ENCODE measurements at places on chromosomes 12 and 14.

DNA sequence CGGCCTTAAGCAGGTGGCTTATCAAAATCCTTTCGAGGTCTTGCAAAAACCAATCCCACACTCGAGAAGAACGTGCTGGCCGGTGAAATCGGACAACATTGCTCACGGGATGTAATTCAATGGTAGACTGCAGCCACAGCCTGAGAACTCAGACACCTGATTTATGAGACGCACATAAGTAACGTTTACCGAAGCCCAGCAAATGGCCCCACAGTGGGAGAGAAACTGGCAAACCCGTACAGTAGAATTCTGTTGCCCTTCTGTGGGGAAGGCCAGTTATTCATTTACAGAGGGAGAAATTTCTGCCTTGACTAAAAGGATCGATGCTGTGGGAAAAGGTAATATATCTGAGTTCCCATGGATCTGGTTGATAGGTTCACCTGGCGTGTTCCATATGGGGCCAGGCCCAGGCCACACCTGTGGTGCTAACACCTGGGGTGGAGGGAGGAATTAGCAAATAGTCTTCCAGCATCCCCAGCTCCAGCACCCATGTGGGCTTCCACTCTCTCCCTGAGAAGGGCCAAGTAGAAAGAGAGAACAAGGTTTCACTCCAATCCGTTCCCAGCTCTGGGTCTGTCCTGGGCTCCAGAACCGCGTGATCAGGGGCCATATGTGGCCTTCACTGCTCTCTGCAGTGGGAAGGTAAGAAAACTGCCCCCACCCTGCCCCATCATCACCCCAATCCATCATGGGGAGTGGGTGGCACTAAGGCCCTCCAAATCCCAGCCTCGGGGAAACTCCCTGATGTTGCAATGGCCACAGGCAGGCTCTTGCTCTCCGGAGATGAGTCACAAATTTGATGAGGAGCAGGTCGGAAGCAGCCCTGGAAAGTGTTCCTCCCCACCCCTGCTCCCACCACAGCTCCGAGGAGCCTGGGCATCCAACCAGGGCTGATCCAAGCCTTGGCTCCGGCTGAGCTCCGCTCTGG lies 12.7 kb downstream of the BDKRB1 start:
- no peak for DNase-seq

DNA sequence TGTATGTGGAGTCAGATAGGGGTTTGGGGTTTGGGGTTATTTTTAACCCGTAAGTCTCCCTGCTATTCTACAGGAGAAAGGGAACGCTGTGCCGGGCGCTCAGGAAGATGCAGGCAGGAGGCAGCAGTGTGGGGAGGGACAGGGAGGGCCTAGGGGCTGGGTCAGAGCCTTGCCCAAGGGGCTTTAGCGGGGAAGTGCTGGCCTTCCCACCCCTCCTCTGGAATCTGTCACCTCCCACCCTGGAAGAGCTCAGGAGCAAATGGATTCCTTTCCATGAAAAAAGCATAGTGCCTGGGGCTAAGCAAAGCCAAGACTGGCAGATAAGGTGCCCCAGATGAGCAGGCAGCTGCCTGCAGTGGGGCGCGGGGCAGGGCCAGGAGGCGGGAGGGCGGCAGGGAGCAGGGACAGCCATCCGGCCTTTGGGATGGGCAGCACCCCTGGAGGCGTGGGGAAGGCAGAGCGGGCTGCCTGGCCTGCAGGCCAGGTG lies 7.3 kb upstream of the INF2 start:
- DNase-seq = no peak

DNA sequence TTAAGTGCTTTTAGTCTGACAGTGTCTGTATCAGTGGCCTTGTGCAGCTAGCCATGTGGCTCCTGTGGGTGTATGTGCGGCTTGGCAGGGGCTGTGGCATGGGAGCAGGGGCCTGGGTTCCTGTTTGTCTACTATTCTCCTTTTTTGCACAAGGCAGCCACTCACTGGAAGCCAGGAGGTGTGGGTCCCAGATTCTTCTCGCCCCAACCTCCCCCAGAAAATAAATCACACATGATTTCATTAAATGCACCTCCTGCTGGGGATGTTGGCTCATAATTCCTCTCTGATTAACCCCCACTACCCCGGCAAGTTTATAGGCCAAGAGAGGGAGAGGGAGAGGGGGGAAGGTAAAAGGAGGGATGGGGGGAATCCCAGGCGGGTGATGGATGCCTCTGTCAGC lies 17.6 kb downstream of the CALCOCO1 start:
- DNase-seq = no peak

- DNase-seq = no peak
Observed at GRCh38 chr12:19527866-19528265, 88.6 kb downstream of the AEBP2 start.

DNA sequence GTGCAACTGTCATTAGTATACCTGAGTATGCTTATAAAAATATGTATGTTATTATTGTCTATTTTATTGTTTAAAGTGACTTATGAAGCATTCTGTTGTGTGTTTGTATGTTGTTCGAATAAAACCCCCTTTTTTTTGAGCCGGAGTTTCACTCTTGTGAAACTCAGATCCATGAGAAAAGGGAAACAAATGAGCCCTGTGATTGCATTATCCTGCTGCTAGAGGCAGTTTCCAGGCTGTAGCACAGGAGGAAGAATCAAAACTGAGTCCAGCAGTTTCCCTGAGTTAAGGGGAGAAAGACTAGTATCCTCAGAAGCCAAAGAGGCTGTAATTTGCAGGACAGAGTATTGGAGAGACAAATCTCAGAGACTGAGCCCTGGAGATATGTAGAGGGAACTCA lies 12.5 kb downstream of the SGPP1 start:
- no peak for DNase-seq

DNA sequence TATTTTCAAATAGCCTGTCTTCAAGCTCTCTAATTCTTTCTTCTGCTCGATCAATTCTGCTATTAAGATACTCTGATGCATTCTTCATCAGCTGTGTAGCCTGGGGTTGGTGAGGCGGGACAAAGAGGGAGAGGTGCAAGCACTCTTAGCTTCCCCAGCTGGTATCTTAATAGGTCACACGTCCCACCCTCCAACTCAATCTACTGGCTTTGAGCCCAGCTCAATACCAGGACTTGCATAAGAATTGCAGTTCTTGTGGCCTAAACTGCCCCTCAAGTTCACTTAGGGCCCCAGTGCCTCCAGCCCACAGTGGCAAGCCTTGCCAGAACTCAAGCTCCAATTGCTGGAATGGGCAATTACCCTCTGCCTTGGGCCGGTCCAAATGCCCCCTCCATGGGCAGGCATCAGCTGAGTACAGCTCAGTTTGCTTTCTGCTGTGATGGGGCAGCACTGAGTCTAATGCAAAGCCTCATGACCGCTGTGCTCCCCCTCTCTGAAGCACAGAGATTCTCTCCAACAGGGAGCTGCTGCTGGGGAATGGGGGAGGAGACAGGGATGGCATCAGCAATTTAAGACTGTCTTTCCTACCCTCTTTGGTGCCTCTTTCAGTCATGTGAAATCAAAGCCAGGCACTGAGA lies 5.6 kb upstream of the SPATA7 start:
- DNase-seq = no peak

- no peak for DNase-seq
Observed at GRCh38 chr12:90280564-90281058, 572.0 kb upstream of the ATP2B1 start.

GRCh38 chr12:19480459-19480858 lies 41.2 kb downstream of the AEBP2 start:
- no peak for DNase-seq

DNA sequence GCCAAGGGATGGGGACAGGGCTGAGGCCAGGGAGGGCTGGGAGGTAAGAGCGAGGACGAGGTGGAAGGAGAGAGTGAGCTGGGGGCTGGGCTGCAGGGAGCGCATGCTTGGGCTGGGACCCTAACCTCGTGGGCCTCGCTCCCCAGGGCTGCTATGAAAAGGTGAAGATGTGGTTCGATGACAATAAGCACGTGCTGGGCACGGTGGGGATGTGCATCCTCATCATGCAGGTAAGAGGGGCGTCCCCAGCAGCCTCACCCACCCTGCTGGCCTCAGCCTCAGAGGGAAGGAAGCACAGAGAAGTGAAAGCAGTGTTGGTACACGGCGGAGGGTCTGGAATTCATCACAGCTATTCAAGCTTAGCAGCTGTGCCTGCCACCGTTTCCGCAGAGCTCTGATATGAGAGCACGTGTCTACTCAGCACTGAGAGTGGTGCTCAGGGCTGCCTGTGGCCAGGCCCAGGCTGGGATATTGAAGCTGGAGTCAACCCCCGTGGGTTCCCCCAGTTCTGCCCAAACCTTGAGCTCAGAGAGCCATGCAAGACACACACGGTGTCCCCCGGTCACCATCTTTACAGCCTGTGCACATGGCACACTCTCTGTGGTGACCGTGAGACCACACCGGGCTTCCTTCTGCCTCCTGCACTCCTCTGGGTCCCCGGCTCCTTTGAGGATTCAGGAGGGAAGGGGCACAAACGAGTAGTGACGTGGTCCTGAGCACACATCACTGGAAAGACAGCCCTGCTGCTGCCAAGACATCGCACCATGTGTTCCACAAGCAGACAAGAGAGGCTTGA lies 204.6 kb downstream of the TSPAN9 start:
- DNase-seq = no peak

- no peak for DNase-seq
Observed at GRCh38 chr12:54641554-54641953, 6.6 kb downstream of the DCD start.

DNA sequence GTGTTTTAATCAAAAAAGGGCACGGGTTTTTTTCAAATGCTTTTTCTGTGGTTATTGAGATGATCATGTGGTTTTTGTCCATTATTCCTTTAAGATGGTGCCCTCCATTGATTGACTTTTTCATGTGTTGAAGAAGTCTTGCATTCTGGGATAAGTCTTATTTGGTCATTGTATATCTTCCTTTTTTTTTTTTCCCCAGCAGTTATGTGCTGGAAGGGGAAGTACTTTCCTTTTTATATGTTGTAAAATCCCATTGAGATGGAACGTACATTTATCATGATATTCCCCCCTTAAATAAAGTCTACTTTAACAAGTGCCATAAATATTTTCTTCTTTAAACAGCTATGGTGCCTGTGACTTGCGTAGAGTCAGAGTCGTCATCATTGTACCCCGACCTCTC lies 24.8 kb upstream of the MUCL1 start:
- no peak for DNase-seq

GRCh38 chr14:35088514-35088913 lies 33.3 kb downstream of the PPP2R3C start:
- DNase-seq = no peak

GRCh38 chr14:102923925-102924486 lies 1.5 kb downstream of the AMN start:
- DNase-seq = no peak

DNA sequence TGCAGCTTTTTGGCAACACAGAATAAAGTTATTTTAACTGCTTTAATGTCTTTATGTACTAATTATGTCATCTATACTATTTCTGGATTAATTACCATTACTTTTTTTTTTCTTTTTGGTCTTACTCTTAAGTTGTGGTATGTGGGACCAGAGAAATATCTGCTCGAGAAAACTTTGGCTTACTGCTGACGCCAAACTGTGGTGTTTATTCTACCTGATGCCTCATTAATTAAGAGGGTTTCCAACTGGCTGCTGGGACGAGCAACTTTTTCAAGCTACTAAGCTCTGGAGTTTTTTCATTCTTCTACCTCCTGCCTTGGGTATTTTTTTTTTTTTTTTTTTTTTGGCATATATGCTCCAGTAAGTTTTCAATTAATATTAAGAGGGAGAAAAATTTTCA lies 1257.5 kb downstream of the FSCB start:
- no peak for DNase-seq

- DNase-seq = peak; percentile 89
Observed at GRCh38 chr12:121579981-121580868, 598 bp downstream of the KDM2B start.

DNA sequence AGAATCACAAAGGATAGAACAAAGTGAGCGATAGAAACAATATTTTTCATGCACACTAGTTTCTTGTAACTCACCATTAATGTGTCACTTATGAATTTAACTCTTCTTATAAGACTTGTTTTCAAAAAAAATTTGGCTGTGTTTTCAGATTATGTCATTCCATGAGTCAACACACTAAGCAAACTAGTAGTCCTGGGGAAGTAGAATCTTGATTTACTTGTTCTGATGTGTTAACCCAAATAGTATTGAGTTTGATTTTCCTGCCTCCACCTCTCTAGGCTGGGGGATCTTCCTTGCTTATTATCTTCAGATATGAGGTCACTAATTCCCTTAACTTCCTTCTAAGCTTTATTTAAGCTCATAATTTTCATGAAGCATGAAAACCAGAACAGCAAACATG lies 151.0 kb upstream of the SEL1L start:
- no peak for DNase-seq

DNA sequence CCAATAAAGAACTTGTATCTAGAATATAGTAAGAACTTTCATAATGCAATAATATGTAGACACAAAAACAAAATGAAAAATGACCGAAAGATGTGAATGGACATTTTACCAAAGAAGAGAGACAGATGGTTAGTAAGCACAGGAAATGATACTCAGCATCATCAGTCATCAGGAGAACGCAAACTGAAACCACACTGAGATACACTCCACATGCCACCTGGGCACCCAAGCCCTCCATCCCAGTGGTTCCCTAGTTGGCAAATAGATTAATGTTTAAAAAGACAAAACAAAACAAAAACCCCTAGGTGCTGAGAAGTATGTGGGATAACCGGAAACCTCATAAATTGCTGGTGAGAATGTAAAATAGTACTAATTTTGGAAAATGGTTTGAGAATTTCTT lies 26.8 kb upstream of the VPS33A start:
- DNase-seq = no peak

GRCh38 chr14:24954037-24954699 lies 95.8 kb downstream of the STXBP6 start:
- DNase-seq = no peak

DNA sequence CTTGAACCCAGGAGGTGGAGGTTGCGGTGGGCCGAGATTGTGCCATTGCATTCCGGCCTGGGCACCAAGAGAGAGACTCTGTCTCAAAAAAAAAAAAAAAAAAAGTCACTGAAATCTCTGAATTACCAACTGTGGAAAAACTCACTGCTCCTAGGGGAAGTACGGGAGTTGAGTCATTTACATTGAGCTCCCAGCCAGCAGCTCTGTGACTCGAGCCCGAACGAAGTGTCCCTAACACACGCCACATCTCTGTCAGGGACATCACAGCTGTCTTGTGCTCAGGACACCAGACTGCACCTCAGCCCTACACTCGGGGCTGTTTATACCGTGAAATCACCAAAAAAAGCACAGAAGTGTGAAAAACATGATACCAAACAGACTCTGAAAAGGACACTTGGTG lies 21.1 kb downstream of the ATP6V0A2 start:
- no peak for DNase-seq

GRCh38 chr14:50225067-50225973 lies 6.1 kb downstream of the SOS2 start:
- DNase-seq = no peak

- no peak for DNase-seq
Observed at GRCh38 chr12:129693731-129694130, 210.1 kb downstream of the TMEM132D start.

DNA sequence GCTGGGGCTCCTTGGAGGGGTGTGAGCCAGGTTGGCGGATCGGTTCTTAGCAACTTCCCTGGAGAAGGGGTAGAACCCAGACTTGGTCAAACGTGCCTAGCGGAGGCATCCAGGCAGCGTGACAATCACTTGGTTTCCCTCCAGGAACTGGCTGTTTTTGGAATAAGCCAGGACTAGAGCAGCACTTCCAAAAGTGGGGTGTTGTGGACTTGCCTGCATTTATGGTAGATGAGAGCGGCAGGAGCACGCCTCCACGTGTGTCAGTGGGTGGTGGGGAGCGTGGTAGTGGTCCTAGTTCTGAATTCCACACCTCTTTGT lies 2.8 kb downstream of the PRMT8 start:
- DNase-seq = no peak

- no peak for DNase-seq
Observed at GRCh38 chr12:113189361-113189760, 3.8 kb downstream of the RITA1 start.

- no peak for DNase-seq
Observed at GRCh38 chr12:122166422-122167349, 7.3 kb downstream of the IL31 start.

Data from upper lobe of right lung (tissue), 1 donor.